MM.1S (cell line): ENCODE measurements at places on chromosomes 7 and 10.

DNA sequence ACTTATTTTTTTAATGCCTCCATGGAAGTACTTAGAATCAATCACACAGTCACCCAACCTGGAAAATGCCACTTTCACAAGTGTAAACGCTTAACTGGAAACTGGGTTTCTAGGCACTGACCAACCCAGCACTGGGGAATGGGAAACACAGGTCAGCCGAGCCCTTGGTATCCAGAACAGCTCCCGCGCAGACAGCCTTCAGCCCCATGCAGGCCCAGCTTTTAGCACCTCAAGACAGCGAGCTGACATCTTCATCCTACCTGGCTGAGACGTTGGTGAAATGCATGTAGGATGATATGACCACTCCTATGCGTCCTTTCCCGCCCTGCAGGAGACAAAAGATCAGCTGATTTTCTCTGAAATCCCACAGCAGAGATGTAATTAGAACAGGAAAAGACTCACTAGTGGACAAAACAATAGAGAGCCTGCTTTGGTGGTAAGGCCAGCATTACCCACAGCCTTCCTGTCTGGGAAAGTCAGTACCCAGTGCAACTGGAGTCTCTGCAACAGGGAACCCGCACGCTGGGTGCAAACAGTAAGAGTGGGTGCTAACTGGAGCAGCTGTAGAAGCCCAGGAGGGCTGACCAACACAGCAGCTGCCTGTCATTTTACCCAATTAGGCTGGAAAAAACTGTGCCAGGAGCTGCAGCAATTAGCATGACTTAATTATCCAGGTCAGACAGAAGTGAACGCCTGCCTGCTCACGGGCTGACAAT, 153.7 kb downstream of the TNS3 start:
- DNase-seq, result no peak

DNA sequence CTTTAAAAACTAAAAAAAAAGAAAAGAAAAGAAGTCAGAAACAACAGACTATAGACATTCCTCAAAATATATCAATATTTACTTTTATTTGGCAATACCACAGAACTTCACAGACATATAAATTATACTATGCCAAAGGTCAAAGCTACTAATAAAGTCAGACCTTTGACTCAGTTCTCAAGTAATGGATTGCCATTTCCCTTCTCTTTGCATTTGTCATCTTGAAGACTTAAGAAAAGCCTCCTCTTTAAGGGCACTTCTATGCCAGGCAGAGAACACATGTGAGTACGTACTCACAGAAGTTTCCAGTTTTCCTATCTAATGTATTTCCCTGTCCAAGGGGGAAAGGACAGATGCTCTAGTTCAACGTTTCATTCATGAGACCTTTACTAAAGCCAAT, 37.6 kb downstream of the TNPO3 start:
- no peak for DNase-seq

DNA sequence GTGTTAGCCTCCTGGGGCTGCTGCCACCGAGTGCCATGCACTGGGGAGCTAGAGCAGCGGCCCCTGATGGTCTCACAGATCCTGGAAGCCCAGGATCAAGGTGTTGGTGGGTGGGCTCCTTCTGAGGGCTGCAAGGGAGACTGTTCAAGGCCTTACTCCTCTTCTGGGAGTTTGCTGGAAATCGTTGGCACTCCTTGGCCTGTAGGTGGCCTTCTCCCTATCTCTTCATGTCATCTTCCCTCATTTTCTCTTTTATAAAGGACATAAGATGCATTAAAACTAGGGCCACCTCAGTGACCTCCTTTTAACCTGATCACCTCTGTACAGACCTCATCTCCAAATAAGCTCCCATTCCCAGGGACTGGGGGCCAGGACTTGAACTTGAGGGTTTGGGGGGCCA, 27.0 kb upstream of the ZNF862 start:
- DNase-seq, result no peak

DNA sequence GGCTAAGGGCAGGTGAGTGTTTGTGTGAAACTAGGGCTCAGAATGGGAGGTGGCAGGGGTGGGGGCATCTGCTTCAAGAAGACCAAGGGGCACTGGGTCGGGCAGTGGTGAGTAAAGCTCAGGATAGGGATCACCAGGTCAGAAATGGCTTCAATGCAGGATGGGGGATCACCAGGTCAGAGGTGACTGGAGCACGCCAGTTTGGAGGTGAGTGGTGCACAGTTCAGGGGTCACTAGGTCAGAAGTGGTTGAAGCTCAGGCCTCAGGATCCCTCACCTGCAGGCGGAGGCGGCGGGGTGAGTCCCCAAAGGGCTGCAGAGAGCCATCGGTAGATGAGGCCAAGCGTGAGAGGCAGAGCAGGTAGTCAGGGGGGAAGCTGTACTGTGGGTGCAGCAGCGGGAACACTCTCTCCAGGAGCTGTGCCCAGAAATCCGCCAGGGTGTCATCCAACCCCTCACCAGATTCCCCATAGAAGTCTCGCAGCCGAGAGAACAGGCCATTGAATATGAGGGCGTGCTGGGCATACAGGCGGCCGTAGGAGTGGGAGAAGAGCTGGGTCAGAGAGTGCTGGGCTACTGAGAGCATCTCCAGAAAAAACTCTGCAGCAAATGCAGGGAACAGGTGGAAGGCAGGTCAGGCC, 1.8 kb downstream of the GPC2 start:
- DNase-seq, result no peak

DNA sequence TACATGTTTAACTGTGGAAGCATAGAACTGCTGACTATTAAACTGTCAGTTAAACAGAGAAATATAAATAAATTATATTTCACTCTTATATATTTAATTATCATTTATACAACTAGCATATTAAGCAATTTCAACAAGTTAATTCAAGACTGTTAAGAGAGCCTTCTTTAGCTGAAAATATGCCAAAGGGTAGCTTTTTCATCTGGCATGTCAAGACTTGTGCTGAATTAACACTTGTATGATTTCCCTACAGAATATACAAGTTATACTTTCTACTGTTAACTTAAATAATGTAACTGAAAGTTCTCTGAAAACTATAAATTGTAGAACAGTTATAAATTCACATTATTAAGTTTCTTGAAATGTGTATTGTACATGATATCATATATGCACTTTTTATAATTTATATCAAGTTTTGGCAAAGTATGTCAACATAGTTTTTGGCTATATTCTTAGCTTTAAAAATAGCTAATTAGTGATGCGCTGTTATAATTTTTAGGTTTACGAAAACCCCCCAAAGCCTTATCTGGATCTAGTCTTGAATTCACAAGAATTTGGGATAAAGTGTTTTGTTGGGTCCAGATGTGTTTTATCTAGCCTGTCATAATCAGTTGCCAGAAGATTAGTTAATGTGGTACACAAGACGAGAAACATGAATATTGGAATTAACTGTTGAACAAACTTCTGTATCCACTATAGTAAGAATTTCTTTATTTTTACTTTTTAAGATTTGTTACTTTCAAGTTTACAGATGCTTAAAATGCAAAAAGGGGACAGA, 231.1 kb upstream of the FOXP2 start:
- no peak for DNase-seq

- DNase-seq, result no peak
Measured at GRCh38 chr7:133265821-133266220, 12.9 kb downstream of the EXOC4 start.

GRCh38 chr7:114554781-114555537, 140.3 kb downstream of the FOXP2 start:
- no peak for DNase-seq

- no peak for DNase-seq
Measured at GRCh38 chr10:23055424-23056185, 39.8 kb upstream of the MSRB2 start.

DNA sequence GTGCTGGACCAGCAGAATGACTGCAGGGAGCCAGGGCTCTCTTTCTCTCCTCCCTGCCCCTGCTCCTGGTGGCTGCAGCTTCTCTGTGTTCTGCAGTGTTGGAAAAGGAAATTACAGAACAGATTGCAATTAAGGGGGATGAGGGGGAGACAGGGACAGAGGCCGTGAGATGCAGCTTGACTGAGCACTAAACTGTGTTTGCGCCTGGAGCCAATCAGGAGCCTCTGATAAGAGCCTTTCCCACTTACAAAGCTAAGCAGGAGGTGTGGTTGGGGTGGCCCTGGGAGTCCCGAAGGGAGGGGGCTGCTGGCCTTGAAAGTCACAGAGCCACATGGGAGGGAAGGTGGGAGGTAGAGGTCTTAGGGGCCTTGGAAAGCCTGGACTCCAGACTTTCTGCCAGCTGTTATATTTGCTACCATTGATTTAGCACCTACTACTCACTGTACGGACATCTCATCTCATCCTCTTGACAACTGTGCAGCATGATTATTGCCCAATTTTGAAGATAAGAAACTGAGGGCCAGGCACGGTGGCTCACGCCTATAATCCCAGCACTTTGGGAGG, 26.7 kb downstream of the TRIM8 start:
- DNase-seq, result no peak

DNA sequence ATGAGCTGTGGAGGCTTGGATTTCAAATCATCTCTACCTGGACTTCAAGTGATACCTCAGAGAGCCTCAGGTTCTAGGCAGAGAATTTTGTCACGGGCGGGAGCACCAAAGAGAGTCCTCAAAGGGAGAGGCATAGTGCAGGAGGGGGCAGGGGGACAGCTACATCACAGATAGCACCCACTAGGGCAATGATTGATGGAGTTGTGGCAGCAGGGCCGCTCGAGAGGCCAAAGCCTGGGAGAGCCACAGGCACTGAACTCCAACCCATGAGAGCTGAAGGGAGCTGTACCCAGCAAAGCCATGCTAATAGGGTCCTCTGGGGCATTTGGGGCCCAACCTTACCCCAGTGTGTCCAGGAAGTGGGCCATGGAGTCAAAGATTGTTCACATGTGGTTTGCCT, 232.0 kb upstream of the PCDH15 start:
- no peak for DNase-seq

- DNase-seq, result peak; percentile 88
Measured at GRCh38 chr10:50621968-50622705, 1.6 kb downstream of the SGMS1 start.
